ENCODE measurements at places on chromosomes 3 and 15.

GRCh38 chr15:76470691-76471090 is 134.1 kb downstream of the ISL2 start:
- DNase-seq: no peak

GRCh38 chr3:52429031-52429430 is 15.9 kb downstream of the SEMA3G start:
- no peak for DNase-seq

DNA sequence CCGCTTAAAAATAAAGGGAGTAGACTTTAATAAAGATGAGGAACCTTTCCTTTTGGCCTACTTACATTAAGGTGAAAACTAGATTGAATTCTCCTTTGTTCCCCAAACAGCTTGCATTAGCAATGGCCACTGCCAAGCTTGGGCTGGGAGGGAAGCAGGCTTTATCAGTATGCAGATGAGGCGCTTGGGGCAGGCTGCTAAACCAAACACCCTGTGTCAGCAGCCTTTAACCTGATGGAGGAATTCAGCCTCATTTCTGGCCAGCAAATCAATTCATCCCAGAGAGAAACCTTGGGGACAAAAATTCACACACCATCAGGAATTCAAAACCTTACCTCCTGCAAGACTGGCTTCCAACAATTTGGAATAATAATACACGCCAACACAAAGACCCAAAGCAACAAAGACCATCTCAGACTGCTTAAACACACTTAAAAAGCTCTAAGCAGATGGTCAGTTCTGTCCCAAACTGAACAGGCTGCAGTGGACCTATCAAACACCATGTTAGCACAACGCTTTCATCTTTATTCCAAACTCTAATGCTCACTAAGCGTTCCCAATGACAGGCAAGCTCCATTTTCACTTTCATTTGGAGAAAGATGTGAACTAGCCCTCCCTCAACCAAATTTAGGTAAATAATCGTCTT is 255.1 kb upstream of the CMC1 start:
- no peak for DNase-seq

GRCh38 chr3:156749244-156749643 is 74.9 kb downstream of the TIPARP start:
- DNase-seq: no peak

GRCh38 chr3:67790043-67790442 is 135.6 kb upstream of the SUCLG2 start:
- peak; percentile 58 for DNase-seq

- no peak for DNase-seq
Observed at GRCh38 chr3:187621881-187622280, 48.3 kb downstream of the SST start.

DNA sequence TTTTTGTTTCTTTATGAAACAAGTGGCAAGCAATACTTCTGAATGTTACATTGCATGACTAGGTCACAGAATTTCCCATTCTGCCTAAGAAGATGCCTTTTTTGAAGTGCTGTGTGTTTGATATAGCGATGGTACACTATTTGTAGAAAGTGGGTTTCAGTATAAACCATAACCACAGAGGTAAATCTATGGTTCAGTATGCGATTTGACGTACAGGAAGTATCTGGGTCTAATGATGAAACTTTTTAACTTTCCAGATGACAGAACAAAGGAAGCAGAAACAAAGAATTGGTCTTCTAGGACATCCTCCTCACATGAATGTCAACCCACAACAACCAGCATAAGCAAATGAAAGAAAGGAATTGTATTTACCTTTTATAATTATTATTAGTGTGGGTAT is 133.4 kb upstream of the BHLHE40 start:
- peak; percentile 84 for DNase-seq

DNA sequence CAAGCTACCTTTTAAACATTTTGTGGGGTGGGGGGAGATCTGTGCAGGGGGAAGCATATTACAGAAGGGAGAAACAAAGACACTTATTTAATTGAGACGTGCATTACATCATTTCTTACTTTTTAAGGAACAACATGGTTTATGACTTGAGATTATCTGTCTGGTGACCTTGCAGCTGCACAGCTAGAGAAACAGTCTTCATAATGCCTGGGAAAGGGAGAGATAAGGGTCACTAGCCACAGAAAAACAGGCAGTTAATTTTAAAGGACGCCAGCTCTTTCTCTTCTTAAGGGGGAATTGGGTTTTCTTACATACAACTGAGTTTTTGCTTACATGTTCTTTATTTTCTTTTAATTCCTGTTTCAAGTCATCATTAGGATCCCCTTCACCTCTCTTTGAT is 147.9 kb downstream of the SST start:
- DNase-seq: no peak

Measured in activated CD4-positive, alpha-beta T cell treated with anti-CD3 and anti-CD28 coated beads, Interleukin-2, Interleukin-6, amounts not matched to agents 100 ng/mL and 50 ng/mL, durations not matched to agents 16 hours and 8 hours (primary cell).